ENCODE measurements at places on chromosomes 5 and 9.

DNA sequence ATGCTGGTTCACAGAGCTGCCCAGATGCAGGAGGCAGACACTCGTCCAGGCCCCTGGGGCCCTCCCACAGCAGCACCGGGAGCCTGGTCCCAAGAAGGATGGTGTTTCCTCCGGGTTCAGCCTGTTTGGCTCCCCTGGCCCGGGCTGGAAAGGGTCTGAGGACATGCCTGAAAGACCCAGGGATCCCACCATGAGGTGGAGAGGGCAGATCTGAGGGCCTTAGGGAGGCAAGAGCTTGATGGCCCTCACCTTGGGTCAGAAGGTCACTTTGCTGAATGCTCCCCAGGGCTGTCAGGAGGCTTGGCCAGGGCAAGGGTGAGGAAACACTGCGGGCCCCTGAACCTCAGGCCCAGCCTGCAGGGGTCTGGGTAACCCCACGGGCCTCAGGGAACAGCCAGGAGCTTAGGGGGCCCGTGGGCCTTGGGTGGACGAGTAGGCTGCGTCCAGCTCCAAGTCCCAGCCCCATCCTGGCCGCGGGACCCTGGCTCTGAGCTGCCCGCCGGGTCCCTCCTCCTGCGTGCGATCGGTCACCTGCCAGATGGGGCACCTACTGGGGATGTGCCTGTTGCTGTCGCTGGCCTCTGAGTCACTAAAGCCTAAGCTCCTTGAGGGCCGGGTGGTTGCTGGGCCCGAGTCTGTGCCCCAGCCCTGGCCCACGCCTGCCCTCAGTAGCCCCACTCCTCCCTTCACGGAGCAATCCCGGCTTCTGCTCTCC lies 106.2 kb downstream of the ZNF354C start:
- no peak for DNase-seq

- no peak for DNase-seq
Measured at GRCh38 chr9:88724331-88724730, 189.4 kb downstream of the NXNL2 start.

- no peak for DNase-seq
Measured at GRCh38 chr5:84017523-84018172, 297.0 kb upstream of the HAPLN1 start.

- no peak for DNase-seq
Measured at GRCh38 chr9:95486318-95486717, 30.5 kb downstream of the PTCH1 start.

DNA sequence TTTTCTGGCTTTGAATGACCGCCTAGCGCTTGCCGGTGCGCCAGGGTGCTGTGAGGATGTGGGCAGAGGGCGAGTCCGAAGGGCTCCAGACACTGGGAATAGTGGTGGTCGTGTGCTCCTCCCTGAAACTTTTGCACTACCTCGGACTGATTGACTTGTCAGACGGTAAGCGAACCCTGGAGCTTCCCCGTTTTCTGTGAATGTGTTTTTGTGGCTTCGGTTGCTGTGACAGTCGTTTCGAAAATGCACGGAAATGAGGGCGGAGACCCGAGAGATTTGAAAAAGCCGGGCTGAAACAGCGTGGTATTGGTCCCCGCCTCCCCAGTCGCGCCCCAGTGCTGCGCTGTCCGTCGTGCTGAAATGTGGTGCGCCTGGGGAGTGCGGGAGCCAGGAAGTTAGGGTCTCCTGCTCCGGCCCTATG lies 102.5 kb upstream of the GABRP start:
- peak; percentile 67 for DNase-seq

DNA sequence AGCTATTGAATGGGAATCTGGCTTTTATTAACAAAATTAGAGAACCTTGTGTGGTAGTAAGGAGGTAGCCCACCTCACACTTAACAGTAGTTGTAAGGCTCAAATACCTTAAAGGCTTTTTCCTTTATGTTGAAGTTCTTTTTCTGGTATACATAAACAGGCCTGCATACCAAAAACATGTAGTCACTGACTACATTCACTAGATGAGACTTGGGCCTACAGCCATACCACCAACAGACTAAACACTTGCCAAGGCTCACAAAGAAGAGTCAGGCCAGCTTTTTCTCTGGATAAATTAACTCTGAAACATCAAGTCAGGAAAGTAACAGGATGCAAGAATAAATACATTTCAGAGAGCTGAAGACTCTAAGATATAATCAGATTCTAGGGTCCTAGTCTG lies 78.6 kb upstream of the MPDZ start:
- DNase-seq, result no peak

DNA sequence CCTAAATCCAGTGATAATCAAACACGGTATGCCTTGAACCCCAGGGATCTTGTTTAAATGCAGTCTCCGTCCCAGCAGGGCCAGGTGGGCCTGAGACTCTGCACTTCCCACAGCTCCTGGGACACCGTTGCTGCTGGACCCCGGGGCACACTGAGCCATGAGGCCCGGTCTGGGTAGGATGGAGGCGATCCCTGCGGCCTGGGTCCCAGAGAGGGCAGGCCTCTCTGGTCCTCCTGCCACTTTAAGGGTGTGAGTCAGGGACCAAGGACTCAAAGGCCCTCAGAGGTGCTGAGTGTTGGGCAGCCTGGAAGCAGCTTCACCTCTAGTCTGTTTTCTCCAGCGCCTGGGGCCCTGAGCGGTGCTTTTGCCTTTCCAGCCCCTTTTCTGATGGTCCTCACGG lies 34.1 kb upstream of the SLC9A3 start:
- DNase-seq, result no peak

DNA sequence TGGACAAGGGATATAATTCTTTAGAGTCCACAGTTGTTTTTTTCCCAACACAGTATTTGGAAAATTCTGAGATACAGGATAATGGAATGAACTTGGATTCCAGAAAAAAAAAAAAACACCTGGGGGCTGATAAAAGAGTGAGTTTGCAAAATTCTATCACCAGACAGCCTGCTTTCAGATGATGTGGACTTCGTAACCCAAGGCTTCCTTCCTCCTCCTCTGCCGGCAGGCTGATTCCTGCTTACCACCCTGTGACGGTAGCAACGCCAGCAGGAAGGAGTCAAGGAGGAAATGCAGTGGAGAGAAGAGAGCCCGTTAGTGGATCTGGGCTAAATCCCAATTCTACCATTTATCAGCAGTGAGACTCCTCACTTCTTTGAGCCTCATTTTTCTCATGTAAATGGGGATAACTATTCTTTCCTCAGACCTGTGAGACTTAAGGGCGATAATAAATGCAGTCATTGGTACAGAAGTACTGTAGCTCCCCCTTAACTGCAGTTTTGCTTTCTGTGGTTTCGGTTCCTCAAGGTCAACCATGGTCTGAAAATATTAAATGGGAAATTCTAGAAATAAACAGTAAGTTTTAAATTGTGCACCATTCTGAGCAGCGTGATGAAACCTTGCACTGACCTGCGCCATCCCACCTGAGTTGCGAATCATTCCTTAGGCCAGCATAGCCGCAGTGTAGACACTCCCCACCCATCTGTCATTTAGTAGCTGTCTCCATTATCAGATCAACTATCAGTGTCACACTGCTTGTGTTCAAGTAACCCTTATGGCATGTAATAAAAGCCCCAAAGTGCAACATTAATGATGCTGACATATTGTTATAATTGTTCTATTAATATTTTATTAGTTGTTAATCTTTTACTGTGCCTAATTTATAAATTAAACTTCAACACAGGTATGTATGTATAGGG lies 71.4 kb downstream of the DCP2 start:
- no peak for DNase-seq

DNA sequence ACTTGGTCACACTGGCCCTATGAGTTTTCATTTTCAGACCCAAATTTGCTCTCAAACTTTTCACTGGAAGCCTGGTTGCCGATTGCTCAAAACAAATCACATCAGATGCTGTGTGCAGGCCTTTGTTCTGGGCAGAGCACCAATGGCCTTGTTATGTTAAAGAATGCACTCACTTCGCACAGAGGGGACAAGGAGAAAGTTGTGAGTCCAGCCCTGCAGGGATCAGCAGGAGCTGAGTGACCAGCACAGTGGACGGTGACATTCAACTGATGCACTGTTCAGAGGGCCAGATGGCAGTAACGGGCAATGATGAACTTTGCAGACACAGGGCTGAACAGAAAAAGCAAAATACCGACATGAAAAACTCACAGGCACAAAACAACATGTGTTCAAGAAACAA lies 86.1 kb downstream of the BARX1 start:
- DNase-seq, result no peak

DNA sequence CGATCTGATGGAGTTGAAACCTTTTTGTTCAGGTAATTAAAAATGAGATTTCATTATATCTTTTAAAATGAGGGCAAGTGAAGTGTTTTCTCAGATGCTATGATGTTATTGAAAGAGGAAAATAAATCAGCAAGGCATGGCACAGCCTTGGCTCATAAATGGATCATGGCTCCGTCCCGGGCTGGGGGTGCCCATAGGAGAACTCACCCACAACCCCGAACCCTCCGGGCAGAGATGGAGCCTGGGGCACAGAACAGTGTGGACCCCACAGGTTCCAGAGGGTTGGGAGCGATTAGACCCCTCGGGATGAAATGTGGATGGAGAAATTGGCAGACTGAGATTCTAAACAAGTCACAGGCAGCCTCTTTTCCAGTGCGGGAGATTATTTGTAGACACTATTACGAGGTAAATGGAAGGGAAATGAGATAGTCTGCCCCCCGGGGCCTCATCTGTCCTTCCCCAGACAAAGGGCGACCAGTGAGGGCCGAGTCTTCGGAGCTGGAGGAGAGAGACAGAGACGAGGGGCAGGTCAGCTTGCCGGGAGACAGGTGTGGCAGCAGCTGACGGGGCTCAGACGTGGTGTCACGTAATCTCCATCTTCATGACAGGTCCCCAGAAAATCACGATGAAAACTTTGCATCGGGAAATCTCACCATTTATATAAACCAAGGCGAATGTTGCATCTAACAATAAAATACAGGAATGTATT lies 33.7 kb downstream of the NDUFS6 start:
- DNase-seq, result no peak

GRCh38 chr5:159908591-159908940 lies 7.7 kb upstream of the ADRA1B start:
- DNase-seq, result no peak
